ENCODE measurements at places on chromosomes 11 and 22. TPM values are rescaled to one million over a fixed set of nuclear protein-coding genes. Genes with fewer than 3 reads are reported as not detected.
A peak's percentile ranks its signal among the peaks of the same experiment; 100 is the strongest.

DNA sequence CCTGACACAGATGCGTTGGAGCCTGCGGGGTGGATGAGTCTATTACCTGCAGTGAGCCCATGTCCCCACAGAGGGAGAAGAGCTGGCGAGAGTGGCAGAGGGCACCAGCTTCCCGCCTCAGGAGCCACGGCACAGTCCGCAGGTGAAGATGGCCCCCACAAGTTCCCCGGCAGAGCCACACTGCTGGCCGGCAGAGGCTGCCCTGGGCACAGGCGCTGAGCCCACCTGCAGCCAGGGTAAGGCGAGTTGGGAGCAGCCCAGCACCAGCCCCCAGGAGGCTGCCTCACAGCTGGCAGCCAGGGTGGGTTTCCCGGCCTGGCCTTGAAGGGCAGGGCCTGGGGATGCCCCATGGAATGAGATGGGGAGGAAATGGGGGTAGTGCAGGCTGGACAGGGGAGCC, 5.2 kb upstream of the SUSD2 start:
- no peak for DNase-seq

DNA sequence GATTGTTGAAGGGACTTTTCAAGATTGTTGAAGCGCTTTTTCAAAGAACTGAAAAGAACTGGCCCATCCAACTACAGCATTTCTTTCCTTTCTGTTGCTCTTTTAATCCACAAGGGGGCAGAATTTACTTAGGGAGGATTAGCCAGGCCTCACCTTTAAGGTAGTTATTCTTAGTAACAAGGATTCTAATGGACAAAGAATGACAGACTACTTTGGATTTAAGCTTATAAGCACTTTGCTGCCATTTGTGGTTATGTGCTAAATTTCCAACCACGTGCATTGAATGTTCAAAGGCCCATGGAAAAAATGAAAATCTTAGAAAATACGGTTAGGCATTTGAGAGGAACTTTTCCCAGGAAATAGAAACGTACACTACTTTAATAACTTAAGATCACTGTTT, 49.5 kb upstream of the HSPA8 start:
- no peak for DNase-seq

- no peak for DNase-seq
These were observed 2.4 kb upstream of the SYT8 start for GRCh38 chr11:1832211-1832919.

- DNase-seq: no peak
These were observed 19.5 kb downstream of the SLC5A12 start for GRCh38 chr11:26702406-26702805.

DNA sequence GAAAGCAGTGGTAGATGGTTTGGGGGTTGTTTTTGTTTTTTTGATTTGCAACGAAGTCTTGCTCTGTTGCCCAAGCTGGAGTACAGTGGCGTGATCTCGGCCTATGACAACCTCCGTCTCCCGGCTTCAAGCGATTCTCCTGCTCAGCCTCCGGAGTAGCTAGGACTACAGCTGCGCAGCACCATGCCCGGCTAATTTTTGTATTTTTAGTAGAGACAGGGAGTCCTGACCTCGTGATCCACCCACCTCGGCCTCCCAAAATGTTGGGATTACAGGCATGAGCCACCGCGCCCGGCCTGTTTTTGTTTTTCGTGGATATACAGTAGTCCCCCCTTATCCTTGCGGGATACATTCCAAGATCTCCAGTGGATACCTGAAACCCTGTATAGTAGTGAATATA, 6.6 kb downstream of the EP300 start:
- DNase-seq: no peak

- no peak for DNase-seq
These were observed 11.5 kb upstream of the NAP1L4 start for GRCh38 chr11:3003396-3004231.

DNA sequence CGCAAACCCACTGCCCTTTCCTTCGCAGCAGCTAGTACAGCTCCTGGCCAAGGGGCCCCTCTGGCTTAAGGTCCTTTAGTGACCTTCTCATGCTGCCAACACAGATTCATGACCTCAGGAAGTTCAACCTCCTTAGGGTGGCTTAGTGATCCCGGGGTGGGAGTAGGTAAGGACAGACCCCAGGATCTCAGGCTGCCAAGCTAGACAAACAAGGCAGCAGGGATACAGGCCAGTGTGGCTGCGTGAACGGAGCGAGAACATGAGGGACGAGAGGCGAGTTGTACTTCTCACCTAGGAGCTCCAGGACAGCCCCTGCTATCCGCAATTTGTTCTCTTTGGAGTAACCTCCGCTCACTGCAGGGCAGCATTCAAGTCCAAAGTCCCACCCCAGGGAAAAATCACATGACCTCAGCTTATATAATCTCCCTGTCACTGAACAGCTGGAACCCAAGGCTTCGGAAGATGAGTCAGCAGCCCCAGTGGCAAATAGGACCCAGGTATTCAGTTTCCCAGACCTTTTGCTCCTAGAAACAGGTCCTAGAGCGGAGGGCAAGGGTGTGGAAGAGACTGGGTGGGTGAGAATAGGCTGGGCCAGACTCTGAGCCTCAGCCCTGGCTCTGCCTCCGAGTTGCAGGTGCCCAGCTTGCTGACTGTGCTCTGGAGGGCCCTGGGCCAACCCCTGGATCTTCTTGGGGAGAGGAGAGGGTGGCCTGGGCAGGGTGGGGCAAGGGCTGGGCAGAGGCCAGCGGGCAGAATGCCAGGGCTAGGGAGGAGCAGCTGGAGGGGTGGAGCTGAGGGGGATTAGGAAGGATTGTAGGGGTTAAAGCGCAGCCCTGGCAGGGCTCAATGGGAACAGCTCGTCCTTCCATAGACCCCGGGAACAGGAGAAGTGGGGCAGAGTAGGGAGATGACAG, 13.1 kb downstream of the USP2 start:
- DNase-seq: no peak

DNA sequence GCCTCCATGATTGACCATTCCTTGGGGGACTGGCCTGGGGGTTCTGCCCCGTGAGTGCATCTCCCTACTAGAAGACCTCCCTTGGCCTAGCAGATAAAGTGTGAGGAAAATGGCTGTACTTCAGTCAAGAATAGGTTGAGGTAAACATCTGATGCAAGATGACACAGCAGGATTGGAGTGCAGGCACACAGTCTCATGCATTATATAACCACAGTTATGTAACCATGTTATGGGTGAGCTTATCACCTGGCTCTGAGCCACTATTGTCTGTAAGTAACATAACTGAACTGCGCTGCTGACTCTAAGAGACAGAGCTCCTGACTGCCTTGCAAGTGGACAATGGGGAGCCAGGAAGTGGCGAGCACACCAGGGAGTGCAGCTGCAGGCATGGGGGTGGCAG, 378.7 kb upstream of the ANO5 start:
- no peak for DNase-seq

- no peak for DNase-seq
These were observed 7.7 kb downstream of the LHFPL7 start for GRCh38 chr22:24938741-24939341.

- DNase-seq: no peak
These were observed 2.2 kb upstream of the ZFTA start for GRCh38 chr11:63770763-63771162.

DNA sequence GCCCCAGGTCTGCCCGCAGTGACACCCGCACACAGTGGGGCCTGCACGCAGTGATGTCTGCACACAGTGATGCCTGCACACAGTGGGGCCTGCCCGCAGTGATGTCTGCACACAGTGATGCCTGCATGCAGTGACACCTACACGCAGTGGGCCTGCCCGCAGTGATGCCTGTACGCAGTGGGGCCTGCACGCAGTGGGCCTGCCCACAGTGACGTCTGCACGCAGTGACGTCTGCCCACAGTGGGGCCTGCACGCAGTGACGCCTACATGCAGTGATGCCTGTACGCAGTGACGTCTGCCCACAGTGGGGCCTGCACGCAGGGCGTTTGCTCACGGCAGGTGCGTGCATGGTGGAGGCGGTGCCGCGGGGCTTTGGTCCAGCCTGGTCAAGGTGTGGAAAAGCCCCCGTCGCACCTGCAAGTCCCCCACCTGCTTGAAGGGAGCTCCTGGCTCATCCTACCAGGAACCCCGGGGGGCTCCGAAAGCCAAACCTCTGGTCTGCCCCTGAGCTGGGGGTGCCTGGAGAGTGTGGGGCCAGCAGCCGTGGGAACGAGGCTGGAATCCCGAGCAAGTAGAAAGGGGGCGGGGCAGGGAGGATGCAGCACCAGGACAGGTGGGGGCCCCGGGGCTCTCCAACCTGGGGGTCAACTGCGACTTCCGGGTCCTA, 8.9 kb upstream of the SYT8 start:
- no peak for DNase-seq

DNA sequence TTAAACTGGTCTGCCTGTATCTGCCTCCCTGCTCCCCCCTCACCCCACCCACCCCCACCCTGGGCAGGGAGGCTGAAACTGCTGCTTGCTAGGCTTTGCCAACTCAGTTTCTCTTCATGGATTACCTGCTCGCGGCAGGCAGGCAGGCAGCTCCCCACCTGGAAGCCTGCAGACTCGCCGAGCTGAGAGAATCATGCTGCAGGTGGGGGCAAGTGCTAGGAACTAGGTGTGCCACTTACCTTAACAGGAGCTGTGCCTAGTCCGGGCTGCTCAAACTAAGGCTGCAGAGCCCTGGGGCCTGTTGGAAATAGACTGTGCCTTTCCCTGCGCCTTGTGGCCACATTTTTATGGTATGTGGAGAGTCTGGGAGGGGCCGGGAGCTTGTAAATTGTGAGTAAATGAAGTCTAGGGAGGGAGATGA, 30.3 kb downstream of the MARK2 start:
- DNase-seq: no peak

- DNase-seq: no peak
These were observed 24.8 kb upstream of the RCN1 start for GRCh38 chr11:32065865-32066629.

DNA sequence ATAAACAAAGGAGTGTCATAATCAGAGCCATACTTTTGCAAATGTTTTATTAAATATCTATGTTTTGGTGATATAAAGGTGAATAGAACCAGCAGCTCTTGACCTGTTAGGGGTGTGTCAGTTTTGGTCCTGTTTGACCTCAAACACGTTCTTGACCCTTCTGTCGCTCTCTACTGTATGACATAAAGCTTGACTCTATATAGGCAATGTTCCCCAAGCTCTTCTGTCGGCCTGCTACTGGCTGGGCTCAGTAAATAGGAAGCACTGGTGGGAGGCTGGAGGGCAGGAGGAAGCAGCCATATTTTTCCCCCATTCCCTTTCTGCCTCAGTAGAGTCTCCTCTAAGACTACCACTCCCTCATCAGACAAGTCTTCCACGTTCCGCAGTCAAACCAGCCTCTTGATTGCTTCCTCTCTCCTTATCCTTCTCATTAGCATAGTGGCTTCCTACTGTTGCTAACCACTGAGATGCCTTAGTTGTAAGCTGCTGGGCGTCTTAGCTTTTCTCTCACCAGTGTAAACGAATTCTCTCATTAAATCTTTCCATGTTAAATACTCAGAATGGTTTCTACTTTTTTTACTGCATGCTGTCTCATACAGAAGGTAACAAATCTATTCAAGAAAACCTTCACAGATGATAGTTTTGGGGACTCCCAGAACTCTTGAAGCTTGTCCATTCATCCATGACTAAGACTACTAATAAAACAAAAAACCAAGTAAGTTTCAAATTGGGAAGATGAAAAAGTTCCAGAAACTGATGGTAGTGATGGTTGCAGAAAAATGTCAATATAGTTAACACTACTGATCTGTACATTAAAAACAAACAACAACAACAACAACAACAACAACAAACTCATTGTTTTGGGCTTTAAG, 3.3 kb downstream of the NPAT start:
- DNase-seq: no peak

GRCh38 chr11:10454878-10455631, at the start of gene AMPD3:
Gene AMPD3 (plus strand): TSS chr11:10455264. CDS start chr11:10461520, 6,256 bp downstream.
- DNase-seq: peak; percentile 90

GRCh38 chr11:65043881-65044501, 3.0 kb downstream of the SAC3D1 start:
- DNase-seq: no peak

DNA sequence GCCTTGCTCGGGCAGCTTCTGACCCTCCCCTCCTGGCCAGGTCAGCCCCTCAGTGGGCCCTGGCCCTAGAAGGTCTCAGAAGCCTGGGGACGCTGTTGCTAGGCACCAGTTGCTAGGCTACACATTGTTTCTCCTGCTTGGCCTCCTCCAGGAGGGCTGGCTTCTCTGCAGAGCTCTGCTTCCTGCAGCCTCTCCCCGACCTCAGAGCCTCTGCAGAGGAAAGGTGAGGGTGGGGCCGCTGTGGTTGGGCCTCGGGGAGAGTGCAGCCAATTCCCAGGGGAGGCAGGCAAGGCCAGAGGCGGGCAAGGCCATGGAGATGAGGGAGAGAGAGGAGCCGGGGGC, 27.6 kb upstream of the LRRC10B start:
- no peak for DNase-seq

GRCh38 chr22:41597635-41597953, 8.0 kb upstream of the PMM1 start:
- DNase-seq: no peak

DNA sequence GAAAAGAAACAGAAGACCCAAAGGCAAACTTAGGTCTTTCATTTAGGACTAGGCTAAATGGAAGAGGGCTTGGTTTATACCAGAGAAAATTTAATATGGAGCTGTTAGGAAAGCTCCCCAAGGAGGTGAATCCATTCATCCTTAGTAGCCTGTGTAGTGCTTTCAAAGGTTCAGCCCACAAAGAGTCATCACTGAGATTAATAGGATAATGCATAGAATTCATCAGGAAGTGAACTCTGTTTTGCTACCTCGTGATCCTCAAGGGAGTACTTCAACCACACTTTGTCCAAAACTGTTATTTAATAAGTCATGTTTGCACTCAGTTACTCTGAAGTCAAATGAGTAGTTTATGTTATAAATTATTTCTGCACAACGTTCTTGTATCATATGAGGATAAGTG, 43.3 kb upstream of the MMP7 start:
- DNase-seq: no peak

- no peak for DNase-seq
These were observed 41.3 kb downstream of the ARHGAP8 start for GRCh38 chr22:44793506-44794172.

DNA sequence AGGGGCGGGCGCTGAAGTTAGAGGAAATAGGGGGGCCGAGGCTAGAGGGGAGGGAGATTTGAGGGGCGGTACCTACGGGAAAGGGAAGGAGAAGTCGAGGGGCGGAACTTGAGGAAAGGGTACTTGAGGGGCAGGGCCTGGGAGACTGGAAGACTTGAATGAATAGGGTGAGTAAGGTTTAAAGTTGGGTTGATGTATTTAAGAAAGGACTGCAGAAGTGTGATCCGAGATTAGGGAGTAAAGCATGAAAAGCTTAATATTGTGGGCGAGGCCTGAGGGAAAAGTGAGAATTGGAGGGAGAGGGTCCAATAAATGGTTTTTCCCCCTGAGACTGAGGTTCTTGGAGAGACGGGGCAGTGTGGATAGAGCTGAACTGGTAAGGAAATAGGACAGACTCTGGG, 723 bp downstream of the HSCB start:
- DNase-seq: no peak

GRCh38 chr22:26888887-26889286, 231.5 kb downstream of the MIAT start:
- no peak for DNase-seq

- no peak for DNase-seq
These were observed 104.6 kb downstream of the SIK3 start for GRCh38 chr11:116993599-116993998.

- no peak for DNase-seq
These were observed 58.3 kb downstream of the MRTFA start for GRCh38 chr22:40578171-40578570.

PTGDR2 gene
- total RNA-seq: not detected

NOL12 gene
- 46.2 TPM for total RNA-seq

ANO1 gene
- total RNA-seq: 1.1 TPM

MS4A15 gene
- not detected for total RNA-seq

DBX1 gene
- not detected for total RNA-seq

SNX32 gene
- 1.4 TPM for total RNA-seq

CDHR5 gene
- not detected for total RNA-seq

CRYBB1 gene
- not detected for total RNA-seq

TEX54 gene
- not detected for total RNA-seq

SLC22A25 gene
- not detected for total RNA-seq

MRGPRX3 gene
- not detected for total RNA-seq

PPP1R14B gene
- 634 TPM for total RNA-seq
